ENCODE measurements at places on chromosomes 12 and 14. TPM values are rescaled to one million over a fixed set of nuclear protein-coding genes. Genes with fewer than 3 reads are reported as not detected.

- DNase-seq: no peak
Observed at GRCh38 chr12:127711108-127711507, 555.9 kb upstream of the TMEM132C start.

- DNase-seq: no peak
Observed at GRCh38 chr12:128784030-128784760, 39.6 kb downstream of the SLC15A4 start.

GRCh38 chr12:120132054-120132836 lies 15.7 kb upstream of the RAB35 start:
- no peak for DNase-seq

- DNase-seq: no peak
Observed at GRCh38 chr14:96091149-96091693, 52.1 kb downstream of the C14orf132 start.

DNA sequence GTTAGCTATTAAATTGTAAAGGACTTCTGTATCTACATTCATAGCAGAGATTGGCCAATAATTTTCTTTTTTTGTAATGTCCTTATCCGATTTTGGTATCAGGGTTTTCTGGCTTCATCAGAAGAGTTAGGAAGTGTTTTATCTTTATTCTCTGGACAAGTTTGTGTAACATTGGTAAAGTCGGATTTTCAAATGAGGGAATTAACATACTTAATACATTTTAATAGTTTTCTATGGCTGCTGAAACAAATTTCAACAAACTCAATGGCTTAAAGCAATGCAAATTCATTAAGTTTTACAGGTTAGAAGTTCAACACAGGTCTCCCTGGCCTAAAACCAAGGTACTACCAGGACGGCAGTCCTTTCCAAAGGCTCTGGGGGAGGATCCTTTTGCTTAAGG lies 13.2 kb upstream of the SLC8A3 start:
- DNase-seq: no peak

PZP gene
- 0.42 TPM for polyA plus RNA-seq

DNA sequence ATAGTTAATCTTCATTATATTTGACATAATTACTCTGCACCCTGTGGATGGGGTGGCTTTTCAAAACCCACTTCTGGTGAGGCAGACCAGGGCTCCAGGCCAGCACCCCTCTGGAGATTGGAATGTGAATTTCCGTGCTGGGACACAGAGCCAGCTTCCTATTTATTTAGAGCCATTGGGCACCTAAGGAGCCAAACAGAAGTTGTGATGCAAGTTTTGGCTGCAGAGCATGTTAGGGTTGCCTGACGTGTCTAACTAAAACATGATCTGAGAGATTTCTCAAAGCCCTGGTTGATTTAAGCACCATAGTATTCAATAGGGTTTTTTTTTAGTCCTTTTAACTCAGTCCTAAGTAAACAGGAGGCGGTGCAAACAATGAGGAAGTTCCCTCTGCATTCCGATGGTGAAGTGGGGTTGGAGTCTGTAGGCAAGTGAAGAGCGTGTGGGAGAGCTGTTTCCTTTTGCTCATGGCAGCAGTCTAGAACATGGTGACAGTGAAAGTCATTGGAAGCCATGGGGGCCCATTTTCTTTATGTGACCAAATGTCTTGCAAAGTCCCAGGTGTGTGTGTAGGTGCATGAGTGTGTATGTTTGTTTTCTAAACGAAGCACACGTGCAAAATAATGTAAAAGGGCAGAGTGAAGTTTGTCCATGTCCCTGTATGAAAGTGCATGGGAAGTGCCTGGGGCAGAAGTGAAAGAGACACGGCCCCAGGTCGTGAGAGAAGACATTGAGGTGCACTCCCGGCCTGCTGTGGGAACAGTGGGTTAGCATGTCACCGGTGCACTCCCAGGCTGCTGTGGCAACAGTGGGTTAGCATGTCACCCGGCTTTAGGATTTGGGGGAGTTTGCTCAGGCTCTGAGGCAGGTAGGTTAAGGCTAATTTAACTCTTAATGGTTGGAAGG lies 117.7 kb downstream of the PRKCH start:
- DNase-seq: no peak

NPAS3 gene
- 0.46 TPM for polyA plus RNA-seq

DNA sequence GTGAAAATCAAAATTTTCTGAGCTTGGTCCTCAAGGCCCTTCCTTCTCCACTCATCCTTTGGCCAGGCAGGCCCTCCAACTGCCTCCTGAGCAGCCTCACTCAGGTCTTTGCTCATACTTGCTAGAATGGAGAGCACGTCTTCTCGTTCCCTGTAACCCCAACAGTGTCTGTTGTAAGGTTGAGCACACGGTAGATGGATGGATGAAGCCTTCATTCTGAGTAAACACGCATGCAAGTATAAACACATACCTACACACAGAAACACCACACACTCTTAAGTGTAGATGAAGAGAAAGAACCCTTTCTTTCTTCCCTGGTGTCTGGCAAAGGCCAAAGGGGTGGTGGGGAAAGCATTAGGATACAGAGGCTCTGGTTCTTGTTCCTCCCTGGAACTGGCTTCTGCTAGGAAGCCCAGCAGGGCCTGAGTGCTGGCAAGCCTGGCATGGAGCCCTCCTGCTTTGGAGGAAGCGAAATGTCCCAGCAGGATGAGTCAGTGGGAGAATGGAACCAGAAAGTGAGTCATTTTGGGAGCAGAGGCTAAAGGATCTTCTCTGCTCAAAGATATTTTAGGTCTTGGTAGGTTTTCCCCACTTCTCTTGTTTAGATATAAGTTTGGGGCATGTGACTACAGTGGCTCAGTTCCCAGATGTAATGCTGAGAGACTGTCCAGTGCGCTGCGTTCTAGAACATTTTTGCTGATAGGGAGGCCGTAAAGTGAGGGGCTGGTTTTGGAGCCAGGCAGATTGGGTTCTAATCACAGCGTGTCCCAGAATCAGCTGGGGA lies 127.4 kb downstream of the CACNA1C start:
- DNase-seq: peak; percentile 81

GRCh38 chr12:104999347-104999685 lies 13.2 kb downstream of the NOPCHAP1 start:
- no peak for DNase-seq

DNA sequence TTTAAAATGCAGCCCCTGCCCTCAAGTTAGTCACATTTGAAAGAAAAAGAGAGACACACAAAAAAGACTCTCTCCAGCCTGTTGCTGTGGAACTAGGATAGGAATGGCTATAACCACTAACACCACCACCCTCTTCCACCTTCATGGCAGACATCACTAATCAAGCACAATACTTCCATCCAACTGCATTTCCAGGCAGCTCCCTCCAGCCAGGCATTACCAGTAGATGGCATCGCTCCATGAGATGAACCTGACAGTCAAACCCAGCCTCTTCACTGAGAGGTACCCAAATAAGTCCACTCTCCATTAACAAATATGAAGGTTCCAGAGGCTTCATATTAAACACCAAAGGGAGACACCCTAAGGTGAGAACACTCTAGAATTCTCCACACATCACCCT lies 24.4 kb downstream of the SLC8B1 start:
- DNase-seq: no peak

GDF3 gene
- polyA plus RNA-seq: not detected

DNA sequence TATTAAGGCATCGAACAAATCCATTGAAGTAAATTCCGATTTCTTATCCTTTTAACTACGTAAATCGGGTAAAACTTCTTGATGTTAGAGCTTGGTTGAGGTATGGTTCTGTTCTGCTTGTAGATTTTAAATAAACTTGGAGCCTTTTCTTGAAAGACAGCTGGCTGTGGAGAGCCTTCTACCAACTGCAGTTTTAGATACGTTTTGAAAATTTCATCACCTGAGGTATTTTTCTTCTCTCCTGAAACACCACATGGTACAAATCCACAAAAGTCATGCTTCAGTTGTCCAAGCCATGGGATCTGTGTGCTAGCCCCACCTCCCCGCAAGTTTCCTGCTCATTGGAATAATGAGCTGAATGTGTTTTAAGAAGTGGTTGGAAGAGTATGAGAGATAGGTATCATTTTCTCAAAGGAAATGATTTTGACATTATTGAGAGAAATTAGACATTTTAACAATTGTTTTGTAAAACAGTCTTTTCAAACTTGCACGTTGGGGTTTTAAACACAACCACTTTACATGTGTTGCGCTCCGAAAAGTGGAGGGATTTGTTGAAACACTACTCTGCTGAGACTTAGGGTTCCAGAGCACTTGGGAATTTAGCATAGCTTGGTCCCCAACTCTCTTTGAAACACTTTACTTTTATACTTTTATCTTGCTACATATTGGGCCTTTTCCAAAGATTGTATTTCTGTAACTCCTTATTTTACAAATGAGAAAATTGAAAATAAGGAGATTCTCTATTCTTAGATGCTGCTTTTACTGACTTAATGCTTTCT lies 1.4 kb downstream of the PPM1A start:
- no peak for DNase-seq

MDM2 gene
- 16.2 TPM for polyA plus RNA-seq

DNA sequence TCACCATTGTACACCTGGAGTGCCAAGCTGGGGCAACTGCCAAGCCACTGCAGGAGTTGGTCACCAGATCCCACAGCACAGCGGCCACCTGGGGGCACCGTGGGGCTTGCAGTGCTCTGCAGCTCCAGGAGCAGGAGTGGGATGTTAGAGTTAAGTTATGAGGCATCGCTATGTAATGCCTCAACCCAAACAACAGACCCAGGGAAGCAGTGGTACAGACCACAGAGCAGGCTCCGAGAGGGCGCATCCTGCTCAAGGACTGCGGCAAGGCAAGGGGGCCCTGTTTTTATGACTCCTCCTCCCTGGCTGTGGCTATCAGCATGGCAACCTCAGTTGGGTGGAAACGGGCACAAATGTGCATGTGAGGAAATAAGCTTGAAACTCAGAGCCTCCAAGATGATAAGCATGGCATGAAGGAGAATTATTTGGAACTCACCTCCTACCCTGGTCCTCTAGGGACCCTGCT lies 63.1 kb downstream of the ARL6IP4 start:
- DNase-seq: peak; percentile 81

GRCh38 chr12:67969134-67969802 lies 20.0 kb upstream of the IFNG-AS1 start:
- DNase-seq: no peak

DNA sequence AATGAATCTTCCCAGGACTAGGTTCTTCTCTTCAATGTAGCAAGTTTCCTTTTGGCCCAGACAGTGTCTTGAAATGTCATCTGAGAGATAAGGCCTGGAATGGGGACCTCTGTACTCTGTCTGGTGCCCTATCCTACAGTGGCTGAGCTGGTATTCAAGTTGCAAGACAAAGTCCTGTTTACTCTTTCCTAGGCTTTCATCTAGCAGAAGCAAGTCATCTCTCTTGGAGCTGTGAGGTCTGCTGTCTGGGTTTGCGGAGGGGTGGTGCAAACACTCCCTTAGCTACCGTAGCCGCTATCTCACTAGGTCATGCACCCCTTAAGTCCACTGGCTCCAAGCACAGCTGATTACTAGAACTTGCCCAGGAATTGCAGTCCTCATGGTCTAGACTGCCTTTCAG lies 149.7 kb upstream of the SLC16A7 start:
- no peak for DNase-seq

GRCh38 chr14:77306416-77306815 lies 14.3 kb downstream of the POMT2 start:
- DNase-seq: no peak

GPR68 gene
- 1.6 TPM for polyA plus RNA-seq

ZNF891 gene
- polyA plus RNA-seq: 0.80 TPM

GRCh38 chr14:94014382-94014781 lies 11.8 kb upstream of the OTUB2 start:
- no peak for DNase-seq

- no peak for DNase-seq
Observed at GRCh38 chr14:89422181-89422951, 5.3 kb upstream of the FOXN3 start.

DNA sequence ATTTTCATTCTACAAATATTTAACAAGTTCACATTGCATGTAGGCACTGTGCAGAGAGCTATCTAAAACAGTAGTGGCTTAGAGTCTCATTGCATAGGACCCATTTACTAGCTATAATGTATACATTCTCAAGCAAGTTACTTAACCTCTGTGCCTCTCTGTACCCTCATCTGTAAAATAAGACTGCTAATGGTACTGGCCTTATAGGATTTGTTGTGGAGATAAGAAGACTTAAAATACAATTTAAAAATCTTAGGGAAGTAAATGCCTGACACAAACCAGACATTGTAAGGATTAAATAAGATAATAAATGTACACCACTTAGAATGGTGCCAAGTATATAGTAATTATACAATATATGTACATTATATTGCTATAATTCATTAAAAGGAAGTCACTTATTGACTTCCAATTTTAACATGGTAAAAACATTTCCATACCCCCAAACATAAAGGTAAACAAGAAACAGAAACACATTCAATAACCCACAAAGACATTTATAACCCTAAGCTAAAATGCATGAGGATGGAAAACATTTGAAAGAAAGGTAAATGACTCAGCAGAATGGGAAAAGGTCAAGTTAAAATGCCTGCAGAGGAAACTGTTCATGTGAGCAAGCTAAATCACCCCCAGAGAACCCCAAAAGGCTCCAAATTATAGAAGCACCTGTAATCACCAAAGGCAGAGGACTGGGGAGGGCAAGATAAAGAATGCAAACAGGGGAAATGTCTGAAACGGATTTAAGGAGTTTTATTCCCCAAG lies 30.8 kb downstream of the RPS6KA5 start:
- DNase-seq: no peak

GRCh38 chr14:77290705-77291104 lies 19.7 kb upstream of the NGB start:
- no peak for DNase-seq

ACSM4 gene
- not detected for polyA plus RNA-seq

MYBPC1 gene
- 1.9 TPM for polyA plus RNA-seq

TAS2R43 gene
- not detected for polyA plus RNA-seq

SELPLG gene
- polyA plus RNA-seq: 4.5 TPM

CLEC4A gene
- 0.47 TPM for polyA plus RNA-seq

DNA sequence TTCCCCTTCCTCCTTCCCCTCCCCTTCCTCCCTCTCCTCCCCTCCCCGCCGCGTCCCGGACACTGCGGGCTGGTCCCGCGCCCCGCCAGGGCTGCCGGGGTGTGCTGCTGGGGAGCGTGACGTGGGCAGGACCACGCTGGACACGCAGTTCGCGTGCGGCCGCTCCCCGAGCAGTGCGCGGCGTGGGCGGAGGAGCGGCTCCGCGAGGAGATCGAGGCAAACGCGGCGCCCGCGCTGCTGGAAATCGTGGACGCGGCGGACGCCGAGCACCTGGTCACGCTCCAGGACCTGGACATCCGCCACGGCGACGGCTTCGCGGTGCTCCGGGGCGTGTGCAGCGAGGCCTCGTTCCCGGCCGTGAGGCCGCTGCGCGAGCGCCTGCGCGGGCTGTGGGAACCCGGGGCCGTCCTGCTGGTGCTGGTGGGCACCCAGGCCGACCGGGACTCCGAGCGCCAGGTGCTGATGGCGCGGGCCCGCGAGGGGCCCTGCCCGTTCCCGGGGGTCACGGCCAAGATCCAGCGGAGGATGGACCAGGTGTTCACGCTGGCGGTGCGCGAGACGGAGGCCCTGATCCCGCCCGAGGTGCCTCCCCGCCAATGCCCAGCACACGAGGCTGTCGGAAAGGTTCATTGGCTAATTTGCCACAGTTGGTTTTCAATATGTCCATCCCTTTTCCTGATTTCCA lies 84.3 kb downstream of the TNFAIP2 start:
- no peak for DNase-seq
